Airway epithelial cell (primary cell): ENCODE measurements at places on chromosomes 7 and 10. TPM values are rescaled to one million over a fixed set of nuclear protein-coding genes. Genes with fewer than 3 reads are reported as not detected.

PPP1R17 gene
- total RNA-seq: not detected in 2 replicates

AKR1B15 gene
- total RNA-seq: 0.21 TPM in 1 of 2 replicates, not detected in the other

SLIT1 gene
- total RNA-seq: not detected in 2 replicates

GNAT3 gene
- not detected in 2 replicates for total RNA-seq

C10orf88 gene
- total RNA-seq: 5.1 and 5.7 TPM in 2 replicates
